Adipose tissue (tissue), 3 donors: ENCODE measurements at places on chromosomes 2 and 18. TPM values are rescaled to one million over a fixed set of nuclear protein-coding genes. Genes with fewer than 3 reads are reported as not detected.

IL18R1 gene
- polyA plus RNA-seq, result 1.2 TPM

NOSTRIN gene
- polyA plus RNA-seq, result 54.1 TPM

RAB17 gene
- 3.9 TPM for polyA plus RNA-seq

TSPYL6 gene
- polyA plus RNA-seq, result not detected

TMEM178A gene
- polyA plus RNA-seq, result 0.62 TPM
